AG09309 (cell line): ENCODE measurements at places on chromosomes 13 and 19.

DNA sequence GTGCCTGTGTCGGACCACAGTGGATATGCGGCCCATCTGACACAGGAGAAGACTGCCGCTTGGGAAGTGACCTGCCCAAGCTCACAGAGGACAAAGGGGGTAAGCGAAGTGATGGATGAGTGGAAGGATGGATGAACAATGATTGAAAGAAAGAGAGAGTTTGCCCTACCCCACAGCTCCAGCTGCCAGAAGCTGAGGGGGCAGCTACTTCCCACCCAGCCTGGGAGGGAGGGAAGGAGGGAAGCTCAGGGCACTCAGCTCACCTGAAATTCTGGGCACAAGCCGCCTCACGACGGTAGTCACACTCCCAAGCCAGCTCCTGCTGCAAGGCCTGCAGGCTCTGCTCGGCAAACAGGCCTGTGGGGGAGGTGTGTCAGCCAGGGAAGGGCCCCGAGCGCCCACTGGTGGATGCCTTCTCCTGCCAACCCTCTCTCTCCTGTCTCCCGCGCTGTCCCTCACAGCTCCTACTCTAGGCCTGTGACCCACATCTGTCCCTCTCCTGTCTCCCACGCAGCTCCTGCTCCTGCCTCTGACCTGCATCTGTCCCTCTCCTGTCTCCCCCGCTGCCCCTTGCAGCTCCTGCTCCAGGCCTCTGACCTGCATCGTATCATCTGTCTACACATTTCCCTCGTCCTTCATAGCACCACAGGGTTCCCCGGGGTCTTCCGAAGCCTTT lies 12.0 kb upstream of the NUMBL start:
- DNase-seq, result no peak

DNA sequence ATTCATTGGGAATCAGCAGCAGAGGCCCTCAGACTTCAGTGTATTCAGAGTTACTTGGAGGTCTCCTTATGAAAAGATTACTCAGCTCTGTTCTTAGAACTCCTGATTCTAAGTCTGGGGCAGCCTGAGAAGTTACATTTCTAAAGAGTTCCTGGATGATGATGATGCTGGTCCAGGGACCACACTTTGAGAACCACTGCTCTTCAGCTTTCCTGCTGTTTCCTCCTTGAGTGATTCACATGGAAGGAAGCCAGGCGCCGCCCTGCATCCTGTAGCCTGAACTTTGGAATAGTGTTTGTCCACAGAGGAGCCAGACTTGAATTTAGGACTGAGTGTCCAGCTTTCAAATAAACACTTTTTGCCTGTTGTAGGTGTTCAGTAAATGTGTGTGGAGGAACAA lies 2.9 kb downstream of the CEBPG start:
- DNase-seq, result peak; percentile 63

DNA sequence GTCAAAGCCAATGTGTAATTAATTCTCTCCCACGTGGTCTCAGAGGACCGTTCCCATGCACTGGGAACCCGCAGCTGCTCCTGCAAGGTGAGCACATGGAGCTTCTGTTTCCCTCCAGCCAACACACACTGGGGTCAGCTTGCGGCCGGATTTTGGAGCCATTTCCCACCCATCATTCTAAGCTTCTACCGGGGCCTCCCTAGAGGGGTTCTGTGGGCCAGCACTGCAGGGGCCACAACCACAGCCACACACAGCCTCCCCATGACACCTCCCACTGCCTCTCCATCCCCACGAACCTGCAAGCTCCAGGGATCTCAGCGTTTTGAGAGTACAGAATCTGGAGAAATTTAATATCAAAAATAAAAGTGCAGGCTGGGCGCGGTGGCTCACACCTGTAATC lies 120.7 kb upstream of the SOX1 start:
- no peak for DNase-seq

DNA sequence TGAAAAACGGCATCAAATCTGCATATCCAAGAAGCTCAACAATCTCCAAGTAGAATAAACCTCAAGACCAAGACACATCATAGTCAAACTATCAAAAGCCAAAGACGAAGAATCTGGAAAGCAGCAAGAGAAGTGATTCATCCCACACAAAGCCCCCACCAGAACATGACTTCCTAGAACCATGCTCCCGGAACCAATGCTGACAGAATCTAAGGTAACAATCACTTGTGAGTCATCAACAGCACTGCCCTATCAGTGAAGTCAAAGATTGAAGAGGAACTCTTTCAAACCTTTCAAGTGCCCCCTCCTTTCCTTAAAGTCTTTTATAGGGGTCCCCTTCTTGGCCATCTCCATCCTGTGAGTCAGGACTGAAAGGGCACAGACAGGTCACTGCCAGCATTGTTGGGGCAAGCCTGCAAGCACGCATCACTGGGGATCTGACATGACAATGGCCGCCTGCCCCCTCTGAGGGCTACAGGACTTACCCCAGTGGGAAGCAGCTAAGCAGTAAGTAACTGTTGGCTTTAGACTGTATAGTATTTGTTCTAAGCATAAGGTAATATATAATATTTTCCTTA lies at the start of gene CCDC70:
Gene CCDC70, plus strand, starts transcription at position 247 of the 578 bp plus-strand sequence. CDS start 3,443 bp downstream, outside the sequence.
- no peak for DNase-seq
